ENCODE measurements at places on chromosomes 4 and X.

DNA sequence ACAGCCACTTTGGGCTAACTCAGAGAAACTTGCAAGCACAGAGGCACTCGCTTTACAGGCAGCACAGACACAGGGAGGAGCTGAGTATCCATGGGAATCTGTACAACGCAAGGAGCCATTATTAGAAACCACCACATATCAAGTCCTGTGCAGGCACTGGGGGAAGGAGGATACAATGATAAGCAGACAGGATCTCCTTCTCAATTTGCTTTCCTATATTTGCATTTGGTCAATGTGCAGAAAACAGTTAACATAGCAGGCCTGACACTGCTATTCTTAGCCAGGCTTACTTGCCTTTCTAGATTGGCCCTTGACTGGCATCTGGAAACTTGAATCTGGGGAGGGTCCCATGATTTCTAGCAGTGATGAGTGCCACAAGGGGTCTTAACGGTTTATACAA is 65.8 kb downstream of the TEC start:
- DNase-seq: no peak

GRCh38 chr4:173246719-173247118 is 78.1 kb downstream of the GALNT7 start:
- peak; percentile 38 for DNase-seq

DNA sequence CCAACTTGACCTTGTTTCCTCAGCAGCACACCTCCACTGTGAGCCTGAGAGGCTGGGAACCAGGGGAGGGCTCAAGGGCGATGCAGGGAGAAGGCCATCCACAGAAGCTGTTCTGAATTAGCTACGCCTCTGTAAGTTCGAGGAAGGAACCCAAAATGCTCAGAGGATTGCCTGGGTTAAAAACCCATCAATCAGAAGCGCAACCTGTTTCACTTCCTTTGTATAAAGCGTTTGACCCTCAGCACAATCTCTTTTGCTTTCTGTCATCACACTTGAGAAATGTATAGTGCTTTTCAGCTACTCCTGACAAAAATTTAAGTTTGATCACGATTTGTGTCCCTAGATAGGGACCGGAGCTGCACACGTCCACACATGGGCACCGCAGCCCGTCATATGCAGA is 48.0 kb upstream of the MAP3K15 start:
- DNase-seq: no peak

DNA sequence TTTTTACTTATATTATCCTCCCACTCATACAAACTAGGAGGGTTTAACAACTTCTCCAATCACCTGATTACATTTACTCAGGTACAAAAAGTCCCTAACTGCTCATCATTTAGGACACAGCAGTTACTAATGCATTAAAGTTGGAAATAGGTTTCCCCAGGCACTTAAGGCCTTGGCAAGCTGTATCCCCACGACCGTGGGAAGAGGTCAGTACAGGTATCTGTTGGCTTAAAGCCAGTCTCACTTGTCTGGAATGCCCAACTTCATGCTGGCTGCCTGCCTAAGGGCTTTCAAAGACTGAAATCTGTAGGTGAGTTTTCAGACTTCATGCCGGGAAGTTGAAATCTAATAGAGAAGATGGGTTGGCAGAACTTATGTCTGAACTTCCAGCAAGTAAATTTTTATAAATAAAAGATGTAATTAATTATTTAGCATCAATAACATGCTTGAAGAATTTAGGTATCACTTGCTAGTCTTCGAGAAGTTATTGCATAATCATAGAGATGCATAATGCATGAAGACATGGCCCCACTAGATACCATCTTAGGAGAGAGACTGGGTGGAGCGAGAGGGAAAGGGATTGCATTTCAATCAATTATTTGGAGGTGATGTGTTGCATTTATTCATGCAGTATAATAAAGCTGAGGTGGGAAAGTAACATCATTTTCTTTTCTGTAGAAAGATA is 54.2 kb downstream of the SCD5 start:
- DNase-seq: no peak

DNA sequence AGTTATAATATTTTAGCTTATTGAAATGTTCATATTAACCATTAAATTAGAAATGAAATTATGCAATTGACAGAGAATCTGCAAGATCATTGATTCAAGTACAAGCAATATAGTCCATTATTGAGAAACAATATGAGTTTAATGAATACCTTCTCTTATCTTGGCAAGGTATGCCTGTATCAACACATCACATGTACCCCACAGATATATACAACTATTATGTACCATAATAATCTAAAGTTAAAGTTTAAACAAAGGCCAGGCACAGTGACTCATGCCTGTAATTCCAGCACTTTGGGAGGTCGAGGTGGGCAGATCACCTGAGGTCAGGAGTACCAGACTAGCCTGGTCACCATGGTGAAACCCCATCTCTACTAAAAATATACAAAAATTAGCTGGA is 514.7 kb downstream of the PCDH7 start:
- DNase-seq: no peak

- DNase-seq: no peak
Measured at GRCh38 chr4:139873111-139873860, 207.7 kb downstream of the MGST2 start.

GRCh38 chrX:41823402-41823801 is 99.4 kb downstream of the GPR82 start:
- no peak for DNase-seq

DNA sequence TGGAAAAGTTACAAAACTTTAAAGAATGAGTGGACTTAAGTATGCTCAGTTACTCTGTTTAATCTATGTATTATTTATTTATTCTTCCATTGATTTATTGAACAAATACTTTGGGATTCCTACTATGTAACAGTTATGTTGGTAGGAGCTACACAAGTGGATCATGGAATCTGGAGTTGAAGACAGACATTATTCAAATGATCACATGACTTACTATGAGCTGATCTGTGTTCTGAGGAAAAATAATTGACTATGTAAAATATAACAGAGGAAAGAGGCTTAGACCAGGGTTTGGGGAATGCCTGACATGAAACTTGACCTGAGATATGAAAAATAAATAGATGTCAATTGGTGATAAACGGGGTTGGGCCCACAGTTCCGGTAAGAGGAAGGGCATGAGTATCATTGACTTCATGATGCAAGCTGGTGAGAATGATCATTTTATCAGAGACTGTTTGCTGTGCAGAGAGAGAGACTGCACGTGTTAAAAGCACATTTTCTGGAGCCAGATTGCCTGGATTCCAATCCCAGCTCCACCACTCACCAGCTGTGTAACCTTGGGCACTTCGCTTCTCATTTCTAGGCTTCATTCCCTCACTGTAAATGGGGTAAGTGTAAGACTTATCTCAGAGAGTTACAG is 179.0 kb downstream of the SPCS3 start:
- DNase-seq: no peak

GRCh38 chr4:184097241-184097605 is 120.5 kb downstream of the ENPP6 start:
- DNase-seq: no peak

GRCh38 chrX:136711147-136711546 is 63.2 kb downstream of the CD40LG start:
- peak; percentile 50 for DNase-seq

GRCh38 chrX:110614596-110614995 is 181.0 kb downstream of the CHRDL1 start:
- DNase-seq: no peak

DNA sequence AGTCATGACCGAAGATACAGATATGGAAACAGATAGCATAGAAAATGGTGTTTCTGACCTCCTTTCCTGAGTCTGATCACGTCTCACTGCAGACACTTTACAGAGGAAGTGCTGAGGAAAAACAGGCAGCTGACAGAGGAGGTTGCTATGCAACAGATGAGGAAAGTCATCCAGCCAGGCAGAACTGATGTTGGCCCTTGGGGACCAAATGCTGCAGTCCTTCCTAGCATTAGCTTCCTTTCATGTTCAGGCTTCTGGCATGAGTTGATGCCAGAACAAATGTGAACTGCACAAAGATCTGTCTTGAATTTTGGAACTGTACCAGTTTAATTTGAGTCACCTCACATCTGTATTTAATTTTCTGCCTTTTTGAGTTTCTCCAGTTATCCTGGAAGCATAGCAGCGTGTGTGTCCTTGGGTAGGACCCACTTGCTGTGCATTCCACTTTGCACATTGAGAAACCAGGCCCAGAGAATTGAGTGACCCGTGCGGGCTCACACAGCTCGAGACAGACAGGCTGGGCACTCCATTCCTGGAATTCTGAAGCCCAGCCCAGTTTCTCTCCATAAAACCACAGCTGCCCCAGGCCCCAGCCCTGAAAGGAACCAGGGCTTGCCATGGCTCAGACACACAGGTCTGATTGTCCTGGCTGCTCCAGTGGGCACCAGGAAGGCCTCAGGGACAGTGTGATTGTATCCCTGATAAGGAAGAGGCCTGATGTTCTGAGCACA is 1.4 kb upstream of the MAGED1 start:
- DNase-seq: peak; percentile 90

- no peak for DNase-seq
Measured at GRCh38 chr4:860561-860960, 34.6 kb upstream of the CPLX1 start.

- no peak for DNase-seq
Measured at GRCh38 chr4:22743290-22743689, 50.6 kb downstream of the GBA3 start.

GRCh38 chr4:113645771-113646441 is 115.6 kb downstream of the CAMK2D start:
- no peak for DNase-seq

GRCh38 chr4:18021470-18021719 is 160 bp downstream of the LCORL start:
- DNase-seq: no peak

DNA sequence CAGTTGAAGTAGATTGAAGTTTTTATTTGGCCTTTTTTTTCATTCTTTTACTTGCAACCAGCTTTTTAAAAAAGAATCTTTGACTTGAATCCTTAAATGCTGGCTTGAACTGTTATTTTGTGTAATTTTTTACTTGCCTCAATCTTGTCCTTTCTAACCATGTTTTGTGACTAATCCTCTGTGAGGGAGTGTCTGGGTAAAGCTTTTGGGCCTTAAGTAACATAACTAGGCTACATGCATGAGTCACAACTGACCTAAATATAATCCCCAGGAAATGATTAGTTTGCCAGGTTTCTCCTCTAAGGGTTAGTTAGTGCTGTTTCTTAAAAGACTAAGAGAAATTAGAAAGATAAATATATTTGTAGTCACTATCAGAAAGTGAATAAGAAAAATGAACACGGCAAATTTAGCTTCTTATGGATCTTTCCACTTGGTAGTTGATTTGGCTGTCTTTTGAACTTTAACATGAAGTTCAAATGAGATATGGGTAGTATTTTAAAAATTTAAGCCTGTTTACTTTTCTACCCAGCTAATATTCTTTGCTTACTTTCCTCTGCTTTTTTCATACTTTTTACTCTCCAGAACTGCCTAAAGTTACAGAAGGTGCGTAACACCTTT is 13.0 kb downstream of the EXOC1 start:
- peak; percentile 15 for DNase-seq

GRCh38 chr4:76758290-76758882 is 139.6 kb downstream of the SOWAHB start:
- DNase-seq: peak; percentile 78

Data from tongue (tissue), 3 donors.